ENCODE measurements at places on chromosomes 16 and 17.

DNA sequence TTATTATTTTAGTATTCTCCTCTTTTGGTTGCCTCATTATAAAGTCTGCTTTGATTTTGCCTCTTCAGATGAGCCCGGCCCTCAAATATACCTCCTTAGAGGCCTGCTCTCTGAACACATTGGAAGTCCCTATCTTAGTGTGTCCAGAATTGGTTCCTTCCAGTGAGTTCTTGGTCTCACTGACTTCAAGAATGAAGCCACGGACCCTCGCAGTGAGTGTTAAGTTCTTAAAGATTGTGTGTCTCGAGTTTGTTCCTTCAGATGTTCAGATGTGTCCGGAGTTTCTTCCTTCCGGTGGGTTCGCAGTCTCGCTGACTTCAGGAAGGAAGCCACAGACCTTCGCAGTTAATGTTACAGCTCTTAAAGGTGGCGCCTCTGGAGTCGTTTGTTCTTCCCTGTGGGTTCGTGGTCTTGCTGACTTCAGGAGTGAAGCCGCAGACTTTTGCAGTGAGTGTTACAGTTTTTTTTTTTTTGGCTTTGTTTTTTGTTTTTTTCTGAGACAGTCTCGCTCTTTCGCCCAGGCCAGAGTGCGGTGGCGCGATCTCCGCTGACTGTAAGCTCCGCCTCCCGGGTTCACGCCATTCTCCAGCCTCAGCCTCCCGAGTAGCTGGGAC is 45.8 kb upstream of the NOS2 start:
- DNase-seq = no peak

DNA sequence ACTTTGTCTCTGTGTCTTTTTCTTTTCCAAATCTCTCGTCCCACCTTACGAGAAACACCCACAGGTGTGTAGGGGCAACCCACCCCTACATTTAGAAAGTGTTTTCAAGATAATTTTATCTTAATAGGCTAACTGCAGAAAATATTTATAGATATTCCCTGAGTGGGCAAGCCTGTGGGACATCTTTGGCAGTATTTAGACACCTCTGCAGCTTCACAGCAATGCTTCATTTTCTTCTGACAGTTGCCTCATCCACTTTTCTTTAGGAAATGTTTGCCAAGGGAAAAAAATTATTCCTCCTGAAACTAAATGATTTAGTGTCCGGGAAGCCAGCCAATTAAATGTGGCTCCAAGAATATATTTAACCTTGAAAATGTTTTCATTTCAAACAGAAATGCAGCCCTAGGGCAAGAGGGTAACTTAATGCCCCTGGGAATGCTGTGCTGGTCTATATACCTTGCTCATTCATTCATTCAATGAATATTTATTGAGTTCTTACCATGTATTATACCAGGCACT is 290.4 kb downstream of the ABCC12 start:
- peak; percentile 23 for DNase-seq

GRCh38 chr17:49180998-49181635 is 29.3 kb downstream of the GNGT2 start:
- no peak for DNase-seq

- peak; percentile 96 for DNase-seq
Measured at GRCh38 chr16:1942810-1943726, at the start of gene MSRB1. MSRB1 (minus strand) TSS chr16:1943199; CDS start chr16:1943156, 43 bp downstream.

GRCh38 chr17:3772764-3773163 is 28.2 kb downstream of the ITGAE start:
- no peak for DNase-seq

DNA sequence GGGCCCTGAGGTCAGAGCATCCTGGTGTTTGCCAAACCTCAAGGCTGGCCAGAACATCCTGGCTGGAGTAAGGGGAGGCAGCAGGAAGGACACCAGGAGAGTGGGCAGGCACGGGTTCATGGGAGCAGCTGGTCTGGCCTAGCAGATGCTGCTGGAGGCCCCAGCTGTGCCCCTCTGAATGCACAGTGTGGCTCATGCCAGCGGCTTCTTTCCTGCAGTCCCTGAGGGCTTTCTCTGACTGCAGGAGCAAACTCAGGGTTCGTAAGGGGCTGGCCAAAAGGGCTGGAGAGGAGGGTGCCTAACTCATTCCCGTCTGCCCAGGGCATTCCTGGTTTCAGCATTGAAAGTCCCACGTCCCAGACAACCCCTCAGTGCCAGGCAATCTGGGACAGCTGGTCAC is 78.7 kb downstream of the ZDHHC7 start:
- no peak for DNase-seq

DNA sequence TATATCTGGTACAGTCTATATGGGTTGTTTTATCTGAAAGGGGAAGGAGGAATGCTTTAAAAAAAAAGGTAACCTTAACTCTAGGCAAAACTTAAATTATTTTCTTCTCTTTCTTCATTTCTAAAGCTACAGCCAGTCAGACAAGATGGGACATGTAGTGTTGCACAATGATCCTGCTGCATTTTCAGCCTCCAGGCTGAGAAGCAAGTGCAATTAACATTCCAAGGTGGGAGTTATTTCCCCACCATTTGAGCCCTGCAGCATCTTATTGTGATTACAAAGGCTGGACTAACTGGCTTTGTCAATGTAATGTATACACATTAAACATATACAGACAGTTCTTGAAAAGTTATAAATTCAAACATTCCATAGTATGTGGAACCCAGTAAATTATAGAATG is 22.6 kb upstream of the NF1 start:
- DNase-seq = no peak

DNA sequence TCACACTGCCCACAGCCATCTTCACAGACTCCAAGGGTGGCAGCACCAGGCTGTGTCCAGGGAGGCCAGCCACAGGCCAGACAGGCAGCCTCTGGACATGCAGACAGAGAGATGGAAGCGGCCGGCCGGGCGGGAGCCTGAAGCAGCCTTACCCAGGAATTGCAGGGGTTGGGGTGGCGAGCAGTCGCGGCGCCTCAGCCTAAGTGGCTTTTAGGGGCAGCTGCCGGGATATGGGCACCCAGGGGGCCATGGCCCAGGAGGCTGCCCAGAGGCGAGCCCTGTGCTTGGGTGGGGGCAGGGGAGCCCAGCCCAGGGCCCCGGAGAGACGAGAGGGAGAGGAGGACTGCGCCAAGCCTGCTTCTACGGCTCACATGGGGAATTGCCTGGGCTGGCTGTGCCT is 1.5 kb upstream of the NHERF2 start:
- DNase-seq = no peak

DNA sequence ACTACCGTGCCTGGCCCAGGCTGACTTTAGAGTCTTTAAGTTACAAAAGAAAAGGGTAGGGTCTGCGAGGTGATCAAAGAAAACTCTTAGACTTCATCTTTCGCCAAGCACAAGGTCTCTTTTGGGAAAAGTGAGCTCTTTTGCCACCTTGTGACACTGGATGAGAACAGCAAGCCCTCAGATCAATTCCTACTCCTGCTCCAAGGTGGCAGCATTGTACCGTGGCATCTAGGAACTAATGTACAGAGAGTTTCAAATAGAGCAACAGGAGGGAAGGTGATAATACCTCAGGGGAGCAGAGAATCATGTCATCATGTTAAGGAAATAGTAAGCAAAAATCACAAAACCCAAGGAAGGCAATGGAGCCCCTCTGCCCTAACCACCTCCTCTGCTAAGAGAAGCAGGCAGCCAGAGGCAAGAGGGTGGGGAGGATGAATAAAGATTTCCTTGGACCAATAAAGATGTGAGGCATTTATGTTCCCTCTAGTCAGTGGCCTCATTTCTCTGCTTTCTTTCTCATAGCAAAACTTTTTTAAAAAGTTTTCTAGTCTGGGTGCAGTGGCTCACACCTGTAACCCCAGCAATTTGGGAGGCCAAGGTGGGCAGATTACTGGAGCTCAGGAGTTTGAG is 2.1 kb upstream of the C17orf78 start:
- DNase-seq = peak; percentile 84

GRCh38 chr17:17358866-17359265 is 55.7 kb downstream of the NT5M start:
- no peak for DNase-seq

DNA sequence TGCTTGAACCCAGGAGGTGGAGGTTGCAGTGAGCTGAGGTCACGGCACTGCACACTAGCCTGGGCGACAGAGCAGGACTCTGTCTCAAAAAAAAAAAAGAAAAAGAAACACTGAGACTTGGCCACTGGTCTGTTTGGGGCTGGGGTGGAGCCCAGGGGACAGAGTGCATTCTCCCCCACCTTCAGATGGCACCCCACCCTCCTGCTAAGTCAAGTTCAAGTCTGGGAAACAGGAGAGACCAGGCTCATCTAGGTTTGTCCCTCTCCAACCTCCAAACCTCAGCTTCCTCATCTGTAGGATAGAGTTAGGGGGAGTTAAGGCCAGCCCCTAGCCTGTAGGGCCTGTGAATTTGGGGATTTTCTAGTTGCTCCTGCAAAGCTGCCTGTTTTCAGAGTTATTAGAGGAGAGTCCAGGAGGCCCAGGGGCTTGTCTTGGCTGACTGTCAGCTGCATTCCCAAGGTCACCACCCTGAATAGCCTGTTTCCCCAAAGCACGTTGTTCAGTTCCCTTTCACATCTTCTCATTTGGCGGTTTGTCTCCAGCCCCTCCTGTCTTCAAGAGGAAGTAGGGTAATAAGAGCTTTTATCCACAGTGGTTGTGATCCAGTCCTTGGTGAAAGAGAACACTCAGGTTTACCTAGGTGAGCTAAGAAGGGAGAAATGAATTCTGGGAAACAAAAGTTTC is 2.2 kb downstream of the MT3 start:
- no peak for DNase-seq

- DNase-seq = no peak
Measured at GRCh38 chr17:80717720-80718083, 173.1 kb downstream of the RPTOR start.

- no peak for DNase-seq
Measured at GRCh38 chr17:66364508-66364907, 62.1 kb downstream of the PRKCA start.

DNA sequence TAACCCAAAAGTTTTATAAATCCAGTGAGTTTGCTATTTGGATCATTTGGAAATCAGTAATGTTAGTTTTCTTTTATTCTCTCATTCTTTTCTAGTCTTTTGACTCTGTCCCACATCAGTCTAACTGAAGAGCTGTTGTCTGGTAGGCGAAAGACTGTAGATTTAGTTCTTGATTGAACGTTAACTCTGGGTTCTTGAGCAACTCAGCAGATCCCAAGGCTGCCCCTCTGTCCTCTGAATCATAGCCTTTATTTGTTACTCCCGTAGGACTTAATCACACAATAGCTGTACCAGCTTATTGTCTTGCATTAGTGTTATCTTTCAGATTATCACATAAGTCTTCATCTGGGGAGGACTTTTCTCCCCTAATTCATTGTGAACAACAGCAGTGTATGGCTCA is 119.3 kb upstream of the TOM1L1 start:
- no peak for DNase-seq

DNA sequence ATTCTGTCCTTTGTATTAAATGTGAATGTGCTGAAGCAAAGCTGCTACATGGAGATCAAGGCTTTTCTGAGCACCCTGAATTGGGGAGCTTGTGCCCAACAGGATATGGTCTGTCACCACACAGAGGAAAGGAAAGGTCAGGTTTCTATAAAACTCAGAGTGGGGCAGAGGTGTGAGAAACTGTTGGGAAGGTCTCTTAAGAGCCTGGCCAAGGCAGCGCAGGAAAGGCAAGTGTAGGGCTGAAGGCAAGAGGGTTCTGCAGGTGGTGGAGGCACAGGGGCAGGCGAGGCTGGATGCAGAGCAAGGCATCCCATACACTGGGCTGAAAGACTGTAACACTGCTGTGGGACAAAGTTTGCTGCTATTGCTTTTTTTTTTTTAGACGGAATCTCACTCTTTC is 8.1 kb downstream of the COX6A2 start:
- DNase-seq = no peak
